ENCODE measurements at places on chromosomes 3 and 15.

GRCh38 chr3:30059240-30059639, 547.2 kb upstream of the TGFBR2 start:
- no peak for DNase-seq

DNA sequence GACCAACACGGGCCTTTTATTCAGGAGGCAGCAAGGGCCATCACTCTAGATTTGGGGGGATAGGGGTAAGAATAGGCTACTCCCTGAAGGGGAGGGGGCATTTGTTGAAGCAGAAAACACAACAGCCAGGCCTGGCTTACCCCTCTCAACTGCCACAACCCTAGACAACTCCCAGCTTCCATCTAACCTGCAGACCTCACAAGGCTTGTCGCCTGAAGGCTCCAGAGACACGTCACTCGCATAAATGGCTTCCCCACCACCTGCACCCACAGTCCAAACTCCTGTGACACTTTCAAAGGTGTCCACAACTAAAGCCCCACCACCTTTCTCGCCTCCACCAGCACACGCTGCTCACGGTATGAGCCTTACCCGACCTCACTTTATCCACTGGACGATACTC, 14.9 kb downstream of the POLG start:
- DNase-seq, result no peak

DNA sequence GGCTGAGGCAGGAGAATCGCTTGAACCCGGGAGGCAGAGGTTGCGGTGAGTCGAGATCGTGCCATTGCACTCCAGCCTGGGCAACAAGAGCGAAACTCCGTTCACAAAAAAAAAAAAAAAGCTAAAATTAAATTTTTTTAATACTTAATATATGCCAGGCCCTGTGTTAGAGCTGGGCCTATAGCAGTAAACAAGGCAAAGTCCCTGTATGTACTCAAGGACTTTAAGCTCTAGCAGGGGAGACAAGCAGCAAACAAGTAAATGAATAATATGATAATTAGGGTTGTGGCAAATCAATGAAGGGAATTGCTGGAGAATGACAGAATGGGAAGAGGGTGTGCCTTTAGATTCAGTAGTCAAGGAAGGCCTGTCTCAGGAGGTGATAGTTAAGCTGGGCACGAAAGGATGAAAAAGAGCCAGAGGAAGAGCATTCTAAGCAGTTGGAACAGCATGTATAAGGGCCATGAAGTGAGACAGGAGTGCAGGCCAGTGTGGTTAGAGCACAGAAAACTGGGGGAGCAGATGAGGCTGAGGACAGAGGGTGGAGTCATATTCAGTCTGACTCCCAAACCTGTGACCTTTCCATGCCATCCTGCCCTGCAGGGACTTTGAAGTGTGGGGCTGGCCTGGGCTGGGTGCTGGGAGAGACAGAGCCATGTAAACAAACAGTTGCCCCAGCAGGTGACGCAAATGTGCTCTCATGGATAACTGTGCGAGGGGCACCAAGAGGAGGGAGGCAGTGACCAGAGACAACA, 6.6 kb upstream of the RAF1 start:
- no peak for DNase-seq

DNA sequence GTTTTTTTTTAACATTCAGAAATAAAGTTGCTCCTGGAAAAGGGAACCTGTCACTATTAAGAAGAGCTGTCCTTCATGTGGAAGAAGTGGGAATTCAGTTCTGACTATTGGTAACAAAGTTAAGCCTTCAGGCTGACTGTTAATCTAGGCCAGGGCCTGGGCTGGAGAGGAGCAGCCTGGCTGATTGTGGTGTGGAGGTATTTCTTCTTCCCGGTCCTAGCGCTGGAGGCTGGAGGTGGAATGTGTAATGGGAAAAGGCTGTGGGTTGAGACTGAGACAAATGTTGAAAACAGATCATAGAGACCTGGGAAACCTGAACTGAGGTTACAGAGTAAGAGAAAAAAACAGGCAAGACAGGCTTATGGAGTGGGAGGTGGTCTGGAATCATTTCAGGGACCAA, 23.8 kb upstream of the SH3BP5 start:
- DNase-seq, result no peak

DNA sequence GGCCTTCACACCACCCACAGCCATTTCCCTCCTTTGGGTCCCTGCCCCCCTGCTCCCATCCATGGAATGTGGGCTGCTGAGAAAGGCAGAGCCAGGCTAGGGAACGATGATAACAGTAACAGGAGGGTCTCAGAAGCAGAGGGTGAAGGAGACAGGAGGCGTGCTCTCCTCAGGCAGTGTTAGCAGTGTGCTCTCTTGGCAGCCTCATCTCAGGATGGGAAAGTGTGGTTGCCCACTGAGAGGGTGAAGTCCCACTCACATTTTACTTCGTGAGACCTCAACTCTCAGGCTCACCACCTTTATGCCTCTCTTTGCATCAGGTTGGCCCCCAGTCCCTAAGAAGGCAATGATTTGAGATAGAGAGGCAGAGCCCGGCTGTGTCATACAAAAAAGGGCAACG, 24.5 kb downstream of the TIGIT start:
- DNase-seq, result no peak

DNA sequence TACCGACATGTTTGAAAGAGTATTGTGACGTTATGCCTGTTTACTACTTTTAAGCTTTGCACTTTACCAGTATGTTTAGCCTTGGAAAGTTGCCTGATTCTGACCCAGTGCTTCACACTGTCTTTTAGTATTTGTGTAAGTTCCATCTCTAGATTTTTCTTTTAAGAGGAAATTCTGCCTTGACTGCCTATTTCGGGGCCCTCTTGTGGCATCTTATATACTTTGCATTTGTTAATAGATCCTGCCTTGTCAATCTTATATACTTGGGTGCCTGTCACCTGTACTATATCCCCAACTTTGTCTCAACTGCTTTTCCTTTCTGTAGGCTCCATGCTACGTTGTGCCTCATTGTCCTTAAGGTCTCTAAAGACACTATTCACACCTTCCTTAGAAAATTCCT, 244.6 kb downstream of the STXBP5L start:
- no peak for DNase-seq

GRCh38 chr3:113249111-113249510, 37.8 kb downstream of the BOC start:
- DNase-seq, result no peak

DNA sequence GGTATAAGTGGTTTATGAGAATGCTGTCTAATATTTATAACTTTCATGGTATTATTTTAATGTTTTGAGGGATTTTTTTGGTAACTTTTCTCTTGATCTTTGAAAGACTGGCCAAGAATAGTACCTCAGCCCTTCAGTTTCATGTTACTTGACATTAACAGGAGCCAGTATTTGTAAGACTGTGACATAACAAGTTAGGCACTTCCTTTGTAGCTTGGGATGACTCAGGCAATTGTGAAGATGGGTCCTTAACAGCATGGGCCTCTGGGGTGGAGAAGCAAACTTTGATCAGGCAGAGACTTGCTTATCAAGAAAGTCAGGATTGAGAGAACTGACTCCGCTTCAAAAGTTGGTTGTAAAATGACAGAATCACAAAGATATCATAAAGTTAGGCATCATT, 9.5 kb downstream of the LRRC49 start:
- no peak for DNase-seq

DNA sequence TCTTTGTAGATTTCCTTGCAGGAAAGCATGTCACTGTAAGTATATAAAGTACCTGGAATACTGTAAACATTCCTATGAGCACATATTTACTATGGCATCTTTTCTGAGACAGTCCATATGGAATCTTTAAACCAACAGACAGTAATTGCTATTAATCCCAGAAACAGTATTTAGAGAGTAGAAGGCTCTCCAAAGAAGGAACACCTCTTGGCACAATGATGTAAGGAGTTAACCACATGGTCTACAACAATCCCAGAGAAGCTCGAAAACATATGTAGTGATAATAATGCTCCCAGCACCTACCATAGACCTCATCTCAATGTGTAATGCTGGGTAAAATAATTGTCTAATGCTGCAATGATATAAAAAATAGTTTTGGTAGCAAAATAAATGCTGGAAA, 95.8 kb upstream of the IL12A start:
- no peak for DNase-seq

DNA sequence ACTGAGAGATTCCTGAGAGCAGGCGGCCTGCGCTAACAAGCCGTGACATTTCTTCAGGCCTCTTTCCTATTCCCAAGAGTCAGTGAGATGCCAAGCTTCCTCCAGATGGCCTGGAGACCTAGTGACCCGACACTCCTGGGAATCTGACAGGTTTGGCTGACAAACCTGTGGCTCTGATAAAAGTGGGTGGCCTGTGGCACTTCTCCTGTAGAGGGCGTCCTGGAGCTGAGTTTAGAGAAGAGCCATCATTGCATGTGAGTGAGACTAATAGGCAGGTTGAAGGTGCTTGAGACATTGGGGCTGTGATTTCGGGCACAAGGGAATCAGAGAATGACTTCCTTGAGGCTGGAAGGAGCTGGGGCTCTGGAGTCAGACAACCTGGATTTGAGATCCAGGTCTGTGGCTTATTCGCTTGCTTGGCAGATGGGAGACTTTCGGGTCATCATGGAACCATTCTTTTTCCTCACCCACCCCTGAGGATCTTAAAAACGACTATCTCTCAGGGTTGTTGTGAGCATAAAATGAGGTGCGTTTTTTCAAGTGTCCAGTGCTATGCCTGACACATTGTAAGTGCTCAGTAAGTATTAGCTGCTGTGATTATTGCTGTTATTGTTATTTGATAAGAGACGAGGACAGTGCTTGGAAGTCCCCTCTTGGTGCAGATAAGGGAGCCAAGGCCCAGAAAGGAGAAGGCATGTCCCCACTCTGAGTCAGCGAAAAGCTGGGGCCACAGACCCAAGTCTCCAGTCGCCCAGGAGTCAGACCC, 77.2 kb downstream of the SCN10A start:
- no peak for DNase-seq

DNA sequence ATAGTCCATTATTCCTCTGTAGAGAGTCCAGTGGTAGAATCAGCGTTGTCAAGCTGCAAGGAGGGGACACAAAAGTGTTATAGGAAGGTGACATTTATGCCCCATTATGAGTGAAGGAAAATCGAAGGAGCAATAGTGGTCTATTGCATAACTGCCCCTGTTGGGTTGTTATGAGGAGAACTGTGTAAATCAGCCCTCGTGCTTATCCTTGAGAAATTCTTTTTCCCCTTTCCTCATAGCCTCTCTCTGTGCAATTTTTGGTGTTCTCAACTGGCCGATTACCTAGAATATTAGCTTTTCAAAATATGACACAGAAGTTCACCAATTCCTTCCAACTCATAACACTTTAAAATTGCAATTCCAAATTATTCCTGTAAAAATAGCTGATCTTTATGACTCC, 286.6 kb downstream of the RBMS3 start:
- DNase-seq, result no peak

GRCh38 chr3:67521053-67521646, 133.3 kb downstream of the SUCLG2 start:
- no peak for DNase-seq

GRCh38 chr3:115999001-115999585, 375.8 kb downstream of the GAP43 start:
- DNase-seq, result no peak

GRCh38 chr3:11799791-11800190, 46.9 kb downstream of the TAMM41 start:
- DNase-seq, result no peak

GRCh38 chr3:193826159-193826795, 233.3 kb downstream of the OPA1 start:
- no peak for DNase-seq

Data from T-helper 9 cell (primary cell).